ENCODE measurements at places on chromosomes 16 and 17.

- DNase-seq: no peak
Measured at GRCh38 chr16:69084289-69084688, 21.2 kb upstream of the HAS3 start.

GRCh38 chr16:12348733-12349704, 372.5 kb downstream of the SNX29 start:
- DNase-seq: no peak

DNA sequence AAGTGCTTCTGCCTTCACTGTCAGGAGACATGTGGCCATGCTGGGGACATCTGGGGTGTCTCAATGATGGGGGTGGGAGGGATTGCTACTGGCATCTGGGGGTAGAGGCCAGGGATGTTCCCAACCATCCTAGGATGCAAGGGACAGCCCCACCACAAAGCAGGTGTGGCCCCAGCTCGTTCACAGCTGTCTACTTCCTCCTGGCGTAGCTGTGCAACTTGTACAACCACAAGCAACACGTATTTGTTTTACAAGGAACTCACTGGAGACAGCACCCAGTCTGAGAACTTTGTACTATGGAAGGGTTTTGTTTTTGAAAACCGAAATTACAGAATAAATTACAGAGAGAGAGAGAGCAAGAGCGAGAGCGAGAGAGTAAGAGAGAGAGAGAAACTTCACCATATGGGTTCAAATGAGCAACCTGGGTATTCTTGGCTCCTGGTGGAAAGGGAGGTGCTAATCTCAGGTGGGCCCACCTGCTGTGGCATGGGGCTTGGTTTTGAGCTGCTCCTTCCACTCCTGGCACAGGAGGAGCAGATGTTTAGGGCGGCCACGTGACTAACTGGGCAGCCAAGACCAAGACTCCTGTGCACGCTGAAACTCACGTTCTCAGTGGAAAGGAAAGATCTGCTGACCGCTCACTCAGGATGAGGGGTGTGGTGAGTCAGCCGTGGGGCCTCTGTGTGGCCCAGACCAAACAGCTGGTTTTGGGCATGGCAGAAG, 17.5 kb upstream of the TNFRSF13B start:
- no peak for DNase-seq

DNA sequence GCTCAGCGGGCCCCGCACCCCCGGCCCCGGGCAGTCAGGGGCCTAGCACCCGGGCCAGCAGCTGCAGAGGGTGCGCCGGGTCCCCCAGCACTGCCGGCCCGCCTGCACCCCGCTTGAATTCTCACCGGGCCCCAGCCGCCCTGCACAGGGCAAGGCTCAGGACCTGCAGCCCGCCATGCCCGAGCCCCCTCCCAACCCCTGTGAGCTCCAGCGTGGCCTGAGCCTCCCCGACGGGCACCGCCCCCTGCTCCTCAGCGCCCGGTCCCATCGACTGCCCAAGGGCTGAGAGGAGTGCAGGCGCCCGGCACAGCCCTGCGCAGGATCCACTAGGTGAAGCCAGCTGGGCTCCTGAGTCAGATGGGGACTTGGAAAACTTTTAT, 1.7 kb upstream of the BRCA1 start:
- DNase-seq: no peak

DNA sequence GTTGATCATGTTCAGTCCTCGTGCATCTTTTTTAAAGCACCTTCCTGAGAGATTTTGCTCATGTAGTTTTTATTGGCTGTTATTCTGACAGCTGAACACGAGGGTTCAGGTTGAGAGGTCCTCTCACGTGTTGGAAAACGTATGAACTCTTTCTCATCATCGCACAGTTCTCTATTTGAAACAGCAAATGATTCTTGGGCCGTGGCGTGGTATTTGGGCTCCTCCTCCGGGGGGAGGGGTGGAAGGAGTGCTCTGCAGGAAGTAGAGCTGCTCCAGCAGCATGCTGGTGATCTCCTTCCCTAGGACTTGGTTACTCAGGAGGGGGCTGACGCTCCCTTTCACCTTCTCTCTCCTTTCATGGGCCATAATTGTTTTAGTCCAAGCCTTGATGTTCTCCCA, 70.4 kb downstream of the KSR1 start:
- DNase-seq: no peak

DNA sequence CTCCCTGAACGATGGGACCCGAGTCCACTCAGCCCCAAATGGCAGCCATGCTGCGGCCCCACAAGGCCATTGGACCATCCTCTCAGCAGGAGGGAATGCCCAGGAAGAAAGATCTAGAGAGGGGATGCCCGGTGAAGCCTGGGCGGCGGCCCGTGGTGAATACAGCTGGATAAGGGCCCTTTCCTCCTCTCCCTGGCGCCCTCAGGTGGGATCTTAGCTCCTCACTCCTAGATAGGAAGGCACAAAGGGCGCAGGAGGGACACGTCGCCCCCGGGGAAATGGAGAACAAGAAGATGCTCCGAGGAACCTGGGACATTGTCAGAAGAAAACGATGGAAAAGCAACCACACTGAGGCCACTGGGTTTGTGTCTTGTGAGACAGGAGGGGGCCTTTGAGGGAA, 2.5 kb downstream of the CD300C start:
- DNase-seq: no peak

DNA sequence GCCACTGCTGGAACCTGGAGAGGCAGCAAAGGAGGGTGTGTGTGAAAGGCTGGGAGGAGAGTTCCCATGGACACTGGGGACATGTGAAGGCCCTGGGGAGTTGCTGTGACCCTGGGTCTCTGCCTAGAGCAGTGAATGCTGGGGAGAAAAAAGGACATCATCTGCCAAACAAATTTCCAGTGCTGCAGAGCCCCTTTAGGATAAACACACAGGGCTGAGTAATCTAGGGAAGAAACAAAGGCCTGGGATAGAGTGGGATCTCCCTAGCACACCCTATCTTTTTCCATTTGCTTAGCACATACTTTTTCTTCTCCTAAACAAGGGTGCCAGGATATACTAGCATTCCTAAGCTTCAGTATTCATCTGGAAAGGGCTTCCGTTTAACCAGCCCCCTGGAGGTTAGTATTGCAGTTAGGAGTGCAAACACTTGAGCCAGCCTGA, 3.3 kb upstream of the HIGD1B start:
- DNase-seq: no peak

DNA sequence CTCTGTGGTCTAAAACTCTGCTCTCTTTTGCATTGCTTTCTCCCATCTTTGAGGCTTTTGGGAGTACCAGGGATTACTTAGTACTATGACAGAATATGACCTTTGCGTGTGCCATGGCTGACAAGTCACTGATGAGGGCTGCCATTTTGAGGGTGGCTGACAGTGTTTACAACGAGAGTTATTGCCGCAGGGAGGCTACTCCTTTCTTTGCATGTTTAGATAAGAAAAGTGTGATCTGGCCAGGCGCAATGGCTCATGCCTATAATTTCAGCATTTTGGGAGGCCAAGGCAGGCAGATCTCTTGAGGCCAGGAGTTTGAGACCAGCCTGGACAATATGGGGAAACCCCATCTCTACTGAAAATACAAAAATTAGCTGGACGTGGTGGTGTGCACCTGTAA, 77.5 kb downstream of the GSG1L start:
- no peak for DNase-seq

- peak; percentile 63 for DNase-seq
Measured at GRCh38 chr17:76725580-76726230, 701 bp downstream of the JMJD6 start.

DNA sequence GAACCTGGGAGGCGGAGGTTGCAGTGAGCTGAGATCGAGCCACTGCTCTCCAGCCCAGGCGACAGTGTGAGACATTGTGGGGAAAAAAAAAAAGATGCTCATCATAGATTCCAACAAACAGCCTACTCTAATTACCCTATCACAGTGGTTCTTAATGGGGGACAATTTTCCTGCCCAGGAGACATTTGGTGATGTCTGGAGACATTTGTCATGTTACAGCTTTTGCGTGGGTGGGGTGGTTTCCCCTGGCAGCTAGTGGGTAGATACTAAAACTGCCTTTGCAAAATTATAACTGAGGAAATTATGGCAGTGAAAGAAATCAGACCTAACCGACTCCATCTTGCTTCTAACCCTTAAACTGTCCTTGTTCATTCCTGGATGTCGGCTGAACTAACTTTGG, 92.5 kb upstream of the RBL2 start:
- DNase-seq: no peak

GRCh38 chr16:3004319-3004718, 8.4 kb upstream of the CLDN9 start:
- no peak for DNase-seq
